ENCODE measurements at places on chromosomes 1 and 21.

- no peak for DNase-seq
These were observed 242.8 kb downstream of the CRB1 start for GRCh38 chr1:197510691-197511378.

- no peak for DNase-seq
These were observed 3.0 kb downstream of the RASSF5 start for GRCh38 chr1:206510371-206510770.

GRCh38 chr1:210405316-210405715 is 76.6 kb downstream of the HHAT start:
- no peak for DNase-seq

- no peak for DNase-seq
These were observed 23.1 kb downstream of the NPHP4 start for GRCh38 chr1:5969168-5969567.

- DNase-seq: no peak
These were observed 3.2 kb upstream of the SNAPIN start for GRCh38 chr1:153655333-153655732.

DNA sequence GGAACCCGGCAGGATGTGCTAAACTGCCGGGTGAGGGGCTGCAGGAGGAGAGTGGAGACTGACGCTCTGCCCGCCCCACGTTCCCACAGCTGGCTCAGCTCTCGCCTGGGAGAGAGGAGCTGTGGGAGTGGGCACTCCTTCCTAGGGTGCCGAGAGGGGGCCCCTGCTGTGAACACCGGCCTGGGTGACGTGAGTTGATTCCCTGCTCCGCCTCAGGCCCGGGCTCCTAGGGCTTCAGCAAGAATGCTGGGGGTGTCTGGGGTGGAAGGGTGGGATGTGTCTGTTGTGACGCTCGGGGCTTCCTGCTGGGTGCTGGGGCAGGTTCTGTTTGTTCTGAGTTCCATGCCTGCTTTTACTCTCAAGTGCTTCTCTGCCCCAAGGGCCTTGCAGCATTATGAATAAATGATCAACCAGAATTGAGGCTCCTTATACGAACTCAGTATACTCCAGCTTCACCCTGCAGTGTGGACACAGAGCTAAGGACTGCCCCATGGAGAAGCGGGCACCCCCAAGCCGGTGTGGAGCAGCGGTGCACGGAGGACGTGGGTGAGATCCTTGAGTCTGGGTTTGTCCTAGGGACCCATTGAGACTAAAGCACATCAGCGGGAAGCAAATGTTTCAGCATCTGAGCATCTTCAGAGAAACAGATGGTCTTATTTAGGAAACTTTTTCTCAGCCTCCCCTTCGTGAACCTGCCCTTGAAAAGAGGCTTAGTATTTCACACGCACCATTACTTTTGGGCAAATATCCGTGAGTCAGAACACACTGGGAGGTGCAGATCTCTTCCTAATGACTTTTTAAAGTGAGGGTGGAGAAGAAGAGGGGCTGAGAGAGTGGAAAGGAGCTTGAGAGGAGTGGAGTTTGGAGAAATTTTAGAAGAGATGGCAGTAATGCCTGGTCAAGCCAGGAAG is 41.7 kb downstream of the SYT6 start:
- DNase-seq: no peak

DNA sequence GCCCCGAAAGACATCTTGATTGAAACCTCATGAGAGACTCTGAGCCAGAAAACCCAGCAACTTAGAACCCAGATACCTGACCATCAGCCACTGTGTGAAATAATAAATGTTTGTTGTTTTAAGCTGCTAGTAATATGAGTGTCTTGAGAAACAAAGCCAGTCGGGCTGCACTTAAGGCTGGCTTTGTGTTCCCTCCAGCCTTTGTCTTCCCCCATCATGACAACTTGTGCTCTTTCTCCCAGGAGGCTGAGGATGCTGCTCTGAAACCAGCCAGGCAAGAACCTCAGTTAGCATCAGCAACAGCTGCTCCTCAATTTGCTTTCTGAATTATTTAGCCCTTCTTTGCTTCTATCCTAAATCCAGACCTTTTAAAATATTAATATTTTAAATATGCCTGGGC is 78.2 kb downstream of the SLC16A1 start:
- no peak for DNase-seq

GRCh38 chr1:232844791-232845190 is 39.6 kb downstream of the MAP10 start:
- DNase-seq: no peak

DNA sequence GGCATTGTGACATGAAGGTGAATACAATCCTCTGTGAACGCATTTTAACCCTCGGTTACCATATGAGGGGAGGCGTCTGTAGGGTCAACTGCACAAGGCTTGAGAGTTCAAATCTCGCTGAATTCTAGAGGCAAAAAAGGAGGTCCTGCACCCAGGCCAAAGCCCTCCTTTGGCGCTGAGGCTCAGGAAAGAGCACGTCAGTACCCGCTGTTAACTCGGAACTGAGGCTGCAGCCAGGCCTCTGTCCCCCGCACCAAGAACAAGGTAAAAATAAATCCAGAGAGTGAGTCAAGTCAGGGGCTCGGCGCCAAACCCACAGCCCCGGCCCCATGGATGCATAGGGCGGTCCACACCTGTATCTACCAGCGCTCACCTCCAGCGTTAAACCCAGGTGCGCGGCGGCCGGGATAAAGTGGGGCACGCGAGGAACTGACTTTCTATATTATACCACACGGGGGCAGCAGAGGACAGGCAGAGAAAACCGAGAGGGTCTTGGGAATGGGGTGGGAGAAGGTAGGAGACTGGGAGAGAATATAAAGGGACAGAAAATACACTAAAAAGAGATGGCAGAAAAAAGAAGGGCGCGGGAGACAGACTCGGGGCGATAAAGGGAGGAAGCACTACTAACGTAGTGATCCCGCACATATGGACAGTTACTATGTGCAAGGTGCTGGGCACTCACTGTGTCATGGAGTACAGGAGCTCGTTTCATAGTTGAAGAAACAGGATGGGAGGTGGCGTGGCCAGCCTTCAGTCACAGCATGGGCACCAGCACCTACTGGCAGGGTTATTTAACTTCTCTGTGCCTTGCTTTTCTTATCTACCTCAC is 54.9 kb downstream of the DMRTA2 start:
- DNase-seq: no peak

- no peak for DNase-seq
These were observed 128.3 kb downstream of the NRDC start for GRCh38 chr1:51750218-51750617.

- DNase-seq: no peak
These were observed 64.0 kb upstream of the RUNX1 start for GRCh38 chr21:35113064-35113463.

- DNase-seq: no peak
These were observed 219.6 kb downstream of the PDE4B start for GRCh38 chr1:66012106-66012784.

GRCh38 chr1:94862718-94863117 is 42.6 kb downstream of the SLC44A3 start:
- DNase-seq: no peak

DNA sequence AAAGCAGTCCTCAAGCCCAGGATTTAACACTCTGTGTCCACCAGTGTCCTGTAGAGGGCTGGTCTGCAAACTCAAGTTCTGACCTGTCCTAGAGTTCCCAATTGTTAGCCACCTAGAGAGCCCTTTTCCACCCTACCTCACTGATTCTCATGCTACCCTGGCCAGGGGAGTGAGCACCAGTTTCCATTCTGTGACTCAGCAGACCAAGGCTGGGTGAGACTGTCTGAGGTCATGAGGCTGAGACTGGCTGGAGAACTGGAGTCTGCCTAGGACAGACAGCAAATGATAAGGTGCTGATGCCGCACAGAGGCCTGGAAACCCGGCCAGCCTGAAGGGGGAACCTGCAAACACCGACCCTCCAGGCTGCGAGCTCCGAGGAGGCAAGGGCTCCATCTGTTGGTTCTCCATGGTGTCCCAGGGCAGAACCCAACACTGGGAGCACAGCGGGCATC is 13.7 kb downstream of the GLIS1 start:
- no peak for DNase-seq

GRCh38 chr1:207077470-207078377 is 10.9 kb upstream of the C4BPB start:
- no peak for DNase-seq

GRCh38 chr1:8545078-8545477 is 227.2 kb downstream of the SLC45A1 start:
- no peak for DNase-seq

DNA sequence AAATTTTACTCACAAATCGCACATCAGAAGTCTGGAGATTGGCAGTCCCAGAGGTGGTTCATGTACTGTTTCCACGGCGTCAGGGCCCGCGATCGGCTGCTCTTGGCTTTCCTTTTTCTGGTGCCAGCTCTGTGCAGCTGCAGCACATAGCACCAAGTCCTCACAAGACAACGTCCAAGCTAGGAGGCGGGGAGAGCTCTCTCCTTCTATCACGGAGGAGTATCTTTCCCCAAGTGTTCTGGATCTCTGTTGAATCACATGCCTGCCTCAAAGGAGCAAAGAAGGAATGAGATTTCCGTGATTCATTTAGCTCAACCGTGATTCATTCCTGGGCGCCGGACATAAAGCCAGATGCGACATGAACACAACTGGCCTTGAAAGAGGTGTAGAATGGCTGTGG is 25.5 kb downstream of the MT1HL1 start:
- no peak for DNase-seq

DNA sequence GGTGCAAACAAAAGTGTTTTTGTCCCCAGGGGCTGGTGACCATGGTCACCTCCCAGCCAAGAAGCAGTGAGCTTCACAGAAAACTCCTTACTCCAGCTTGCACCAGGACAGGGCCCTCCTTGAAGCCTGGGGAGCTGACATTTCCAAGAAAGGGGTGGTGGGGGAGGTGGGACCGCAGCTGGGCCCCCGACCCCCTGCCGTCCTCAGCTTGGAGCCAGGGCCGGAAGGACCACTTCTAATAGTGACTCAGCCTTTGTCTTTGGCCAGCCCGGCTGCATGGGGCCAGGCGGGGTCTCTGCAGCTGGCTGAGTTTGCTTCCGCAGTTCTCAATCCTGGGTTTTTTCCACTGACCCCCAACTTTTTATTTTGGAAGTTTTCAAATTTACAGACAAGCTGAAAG is 136.5 kb upstream of the POU3F1 start:
- no peak for DNase-seq

DNA sequence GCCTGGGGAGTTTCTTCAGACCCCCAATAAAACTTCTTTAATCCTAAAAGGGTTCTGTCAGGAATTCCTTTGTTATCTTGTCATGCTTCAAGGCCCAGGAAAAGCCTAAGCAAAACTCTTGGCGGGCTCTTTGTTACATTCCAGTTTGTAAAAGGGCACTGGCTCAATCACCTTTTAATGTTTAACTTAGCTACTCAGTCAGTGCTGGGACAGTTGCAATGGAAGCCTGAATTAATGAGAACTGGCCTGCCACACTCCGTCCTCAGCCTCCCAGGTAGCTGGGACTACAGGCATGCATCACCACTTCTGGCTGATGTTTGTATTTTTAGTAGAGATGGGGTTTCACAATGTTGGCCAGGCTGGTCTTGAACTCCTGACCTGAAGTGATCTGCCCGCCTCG is 21.3 kb upstream of the ASB17 start:
- no peak for DNase-seq

- DNase-seq: no peak
These were observed 121.9 kb downstream of the KCNK1 start for GRCh38 chr1:233735847-233736246.

DNA sequence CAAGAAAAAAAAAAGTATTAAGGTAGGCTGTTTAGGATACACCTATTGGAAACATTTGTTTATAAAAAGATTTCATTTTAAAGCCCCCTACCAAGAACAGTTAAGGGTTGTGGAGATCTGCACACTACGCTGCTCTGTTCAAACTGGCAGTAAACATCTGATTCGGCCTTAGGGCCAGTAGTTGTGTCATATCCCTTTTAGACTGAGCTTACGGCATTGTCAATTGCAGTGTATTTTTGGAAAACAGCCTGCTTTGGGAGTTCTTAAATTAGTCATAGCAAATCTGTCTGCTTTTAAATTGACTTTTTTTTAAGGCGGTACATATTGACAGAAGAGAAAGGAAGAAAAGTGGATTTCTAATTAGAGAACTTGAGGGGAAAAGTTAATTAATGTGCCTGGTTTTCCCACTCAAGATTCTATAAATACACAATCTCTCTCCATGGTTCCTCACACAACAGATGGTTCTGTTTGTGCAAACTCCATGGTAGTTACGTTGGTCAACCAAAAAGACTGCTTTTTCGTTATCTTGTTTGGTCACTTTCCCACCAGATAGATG is 1.7 kb upstream of the ELK4 start:
- DNase-seq: no peak

Data from esophagus squamous epithelium (tissue), 5 donors.